ENCODE measurements at places on chromosomes 2 and 18. TPM values are rescaled to one million over a fixed set of nuclear protein-coding genes. Genes with fewer than 3 reads are reported as not detected.

The CELF4 gene
- total RNA-seq = 3.4 TPM

The SIGLEC15 gene
- total RNA-seq = 0.37 TPM

The GKN1 gene
- not detected for total RNA-seq

The PRSS56 gene
- not detected for total RNA-seq

The CYP26B1 gene
- total RNA-seq = 0.36 TPM

The ADCYAP1 gene
- not detected for total RNA-seq

The DSG4 gene
- not detected for total RNA-seq

The MARS2 gene
- total RNA-seq = 27.2 TPM

The TMEM178A gene
- 14.0 TPM for total RNA-seq

The ANO7 gene
- total RNA-seq = 6.9 TPM

The KCNS3 gene
- 20.5 TPM for total RNA-seq

The FOXD4L1 gene
- not detected for total RNA-seq

The PLGLB2 gene
- not detected for total RNA-seq

The CCDC102B gene
- 0.78 TPM for total RNA-seq

The TBR1 gene
- total RNA-seq = not detected

The SLC1A4 gene
- total RNA-seq = 0.86 TPM

The ZSWIM2 gene
- not detected for total RNA-seq

The RBM44 gene
- 0.43 TPM for total RNA-seq

The FRZB gene
- total RNA-seq = 4.7 TPM

The ASPRV1 gene
- 0.95 TPM for total RNA-seq

The CNTNAP5 gene
- 0.17 TPM for total RNA-seq

The LRRC30 gene
- total RNA-seq = not detected

The MLPH gene
- 17.0 TPM for total RNA-seq

The CEBPZ gene
- 201 TPM for total RNA-seq

The CD207 gene
- not detected for total RNA-seq

The DCC gene
- 1.4 TPM for total RNA-seq

The SESTD1 gene
- 52.8 TPM for total RNA-seq

The PLEKHH2 gene
- total RNA-seq = 5.0 TPM

The ZAP70 gene
- not detected for total RNA-seq

The FAM237A gene
- not detected for total RNA-seq
